H1 (cell line): ENCODE measurements at places on chromosomes 2 and 18.

- peak; percentile 73 for DNase-seq
These were observed 2.4 kb upstream of the EVX2 start for GRCh38 chr2:176085861-176086771.

- DNase-seq: no peak
These were observed 154.9 kb upstream of the ARHGAP28 start for GRCh38 chr18:6574631-6575030.

- no peak for DNase-seq
These were observed 111.6 kb downstream of the SLC4A3 start for GRCh38 chr2:219739066-219739465.

DNA sequence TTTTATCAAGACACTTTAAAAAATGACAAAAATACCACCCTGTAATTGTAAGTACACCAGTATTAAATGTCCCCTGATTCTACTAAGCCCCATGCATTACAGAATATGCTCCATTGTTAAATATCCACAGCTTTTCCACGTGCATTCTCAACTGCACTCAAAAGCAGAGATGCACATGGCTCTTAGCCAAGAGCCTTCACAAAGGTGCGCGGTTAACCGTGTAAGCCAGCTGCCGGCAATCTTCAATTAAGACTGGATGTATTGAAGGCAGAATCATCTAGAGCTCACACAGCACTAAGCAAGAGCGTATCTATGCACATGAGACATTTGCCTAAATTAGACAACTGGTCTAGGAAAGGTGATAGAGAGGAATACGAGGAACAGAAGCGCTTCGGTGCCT, 278.3 kb downstream of the NAPG start:
- DNase-seq: no peak

- no peak for DNase-seq
These were observed 26.1 kb downstream of the CDC42EP3 start for GRCh38 chr2:37645362-37645761.

DNA sequence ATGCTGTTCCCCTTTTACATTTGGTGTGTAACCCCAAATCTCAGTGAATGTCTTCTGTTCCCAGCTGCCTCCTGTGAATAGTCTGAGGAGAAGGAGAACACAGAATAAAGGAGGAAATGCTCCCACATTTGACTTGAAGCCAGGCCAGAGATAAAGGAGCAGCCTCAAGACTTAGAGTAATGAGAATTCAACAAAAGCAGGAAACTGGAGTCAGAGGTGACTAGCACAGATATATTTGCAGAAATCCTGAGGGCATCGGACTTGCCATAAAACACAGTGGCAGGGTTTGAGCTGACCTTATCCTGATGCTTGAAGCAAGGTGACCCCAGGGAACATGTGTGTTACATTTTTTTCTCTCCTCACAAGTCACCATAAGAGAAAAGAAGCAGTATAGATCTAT, 291.4 kb upstream of the RND3 start:
- DNase-seq: no peak

DNA sequence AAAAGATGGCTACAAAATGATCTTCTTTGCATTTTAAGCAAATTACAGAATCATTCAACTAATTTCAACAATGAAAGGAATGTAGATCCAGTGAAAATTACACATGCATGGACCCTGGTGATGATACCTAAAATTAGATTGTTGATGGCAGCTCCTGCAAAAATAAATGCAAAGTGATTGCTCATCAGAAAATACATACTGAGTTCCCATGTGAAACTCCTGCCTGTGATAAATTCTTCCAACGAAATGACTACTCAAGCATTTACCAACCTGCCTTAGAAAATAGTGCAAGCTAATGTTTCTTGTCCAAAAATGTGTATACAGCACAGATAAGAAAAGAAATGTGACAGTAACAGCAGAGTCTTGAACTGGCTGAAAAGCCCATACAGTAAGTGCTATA, 300.0 kb upstream of the REV1 start:
- no peak for DNase-seq

GRCh38 chr2:62287899-62288880, 92.3 kb downstream of the B3GNT2 start:
- DNase-seq: no peak

GRCh38 chr18:25353080-25353479, 1.1 kb upstream of the ZNF521 start:
- DNase-seq: no peak

DNA sequence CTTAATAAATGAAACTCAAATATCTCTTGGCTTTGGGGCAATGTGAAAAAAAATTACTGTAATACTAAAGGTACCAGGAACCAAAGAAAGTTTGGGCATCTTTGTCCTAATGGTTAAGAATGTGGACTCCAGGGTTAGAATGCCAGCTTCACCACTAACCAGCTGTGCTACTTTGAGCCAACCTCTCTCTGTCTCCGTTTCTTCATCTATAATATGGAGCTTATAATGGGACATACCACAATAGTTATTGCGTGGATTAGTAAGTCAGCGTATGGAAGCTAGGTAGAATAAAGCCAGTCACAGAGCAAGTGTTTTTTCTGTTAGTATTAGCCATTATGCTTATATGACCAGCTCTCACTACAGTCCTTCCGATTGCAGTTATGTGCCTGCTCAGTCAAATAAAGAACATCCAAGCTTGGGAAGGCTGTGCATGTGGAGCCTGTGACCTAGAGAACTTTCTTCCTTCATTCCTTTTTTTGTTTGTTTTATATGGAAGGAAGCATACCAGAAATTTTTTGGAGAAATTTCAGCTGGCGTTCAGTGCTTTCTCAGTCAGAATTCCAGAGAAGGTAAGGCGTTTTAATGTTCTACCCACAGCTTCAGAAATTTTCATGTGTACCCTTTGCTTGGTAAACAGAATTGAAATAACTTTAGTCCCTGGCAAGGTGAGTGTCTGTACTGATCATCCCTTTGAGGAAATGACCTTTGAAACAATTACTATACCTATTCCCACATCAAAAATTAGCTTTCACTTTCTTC, 114.0 kb upstream of the RND3 start:
- no peak for DNase-seq

- DNase-seq: peak; percentile 91
These were observed at the start of gene AGAP1 for GRCh38 chr2:235493775-235494715. AGAP1 (plus strand) TSS chr2:235494043.

DNA sequence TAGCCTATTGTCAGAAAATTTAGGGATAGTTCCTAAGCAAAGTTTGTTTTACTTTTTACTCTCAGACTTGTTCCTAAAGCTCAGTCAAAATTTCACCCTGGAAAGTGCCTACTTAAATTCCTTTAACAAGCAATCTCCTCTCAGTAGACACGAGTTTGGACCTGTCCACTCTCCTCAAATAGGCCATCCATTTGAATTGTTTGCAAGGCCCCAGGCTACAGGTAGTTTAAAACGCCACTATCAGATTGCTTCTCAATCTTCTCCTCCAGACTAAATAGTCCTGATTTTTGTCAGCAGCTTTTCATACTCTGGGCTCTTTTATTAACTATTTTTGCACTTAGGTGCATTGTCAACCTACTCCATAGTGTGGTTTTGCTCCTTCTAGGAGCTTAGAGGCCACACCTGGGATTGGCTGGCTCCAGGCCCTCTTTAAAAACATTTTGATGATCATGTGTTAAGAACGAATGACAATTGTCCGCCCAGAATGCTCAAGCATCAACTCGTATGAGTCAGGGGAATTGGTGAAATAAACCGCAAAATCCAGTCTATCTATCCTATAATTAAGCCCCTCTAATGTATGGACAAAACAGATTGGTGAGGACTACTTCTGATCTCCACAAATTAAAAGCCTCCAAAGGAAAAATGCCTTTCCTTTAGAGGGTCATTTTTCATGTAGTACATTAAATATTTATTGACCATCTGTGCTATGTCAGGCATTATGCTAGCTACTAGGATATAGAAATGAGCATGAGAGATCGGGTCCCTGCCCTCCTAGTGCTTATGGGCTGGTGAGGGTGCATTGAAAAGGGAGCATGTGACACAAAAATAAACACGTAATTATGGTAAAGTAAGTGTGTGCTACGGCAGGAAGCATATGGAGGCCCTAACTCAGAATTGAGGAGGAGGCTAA, 333.8 kb upstream of the TNP1 start:
- no peak for DNase-seq

GRCh38 chr2:9247177-9247576, 40.6 kb downstream of the ASAP2 start:
- no peak for DNase-seq

- DNase-seq: no peak
These were observed 254.3 kb downstream of the LRRTM1 start for GRCh38 chr2:80050246-80050645.

- DNase-seq: no peak
These were observed 1.8 kb upstream of the EVA1A start for GRCh38 chr2:75562513-75562864.

GRCh38 chr2:216316743-216317142, 55.5 kb downstream of the MARCHF4 start:
- DNase-seq: no peak

- DNase-seq: no peak
These were observed 98.0 kb downstream of the MYO5B start for GRCh38 chr18:50096766-50097435.

- no peak for DNase-seq
These were observed 1.7 kb downstream of the IMPA2 start for GRCh38 chr18:11982981-11983380.

DNA sequence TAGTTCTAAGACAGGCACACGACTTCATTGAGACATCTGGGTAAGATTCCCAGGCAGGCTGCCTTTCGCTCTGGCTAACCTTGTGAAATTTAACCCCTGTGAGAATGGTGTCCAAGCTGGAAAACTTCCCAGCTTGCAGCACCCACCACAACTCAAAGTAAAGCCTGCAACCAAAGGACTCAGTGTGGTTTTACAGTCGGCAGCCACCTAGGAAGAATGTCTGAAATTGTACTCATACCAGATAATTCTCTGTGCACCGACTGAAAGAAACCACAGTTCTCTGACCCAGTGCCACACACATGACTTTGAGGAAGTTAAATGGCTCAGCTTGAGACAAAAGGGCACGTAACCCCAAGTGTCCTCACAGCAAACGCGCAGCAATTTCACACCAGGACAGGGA, 125.7 kb downstream of the RBMS1 start:
- no peak for DNase-seq

DNA sequence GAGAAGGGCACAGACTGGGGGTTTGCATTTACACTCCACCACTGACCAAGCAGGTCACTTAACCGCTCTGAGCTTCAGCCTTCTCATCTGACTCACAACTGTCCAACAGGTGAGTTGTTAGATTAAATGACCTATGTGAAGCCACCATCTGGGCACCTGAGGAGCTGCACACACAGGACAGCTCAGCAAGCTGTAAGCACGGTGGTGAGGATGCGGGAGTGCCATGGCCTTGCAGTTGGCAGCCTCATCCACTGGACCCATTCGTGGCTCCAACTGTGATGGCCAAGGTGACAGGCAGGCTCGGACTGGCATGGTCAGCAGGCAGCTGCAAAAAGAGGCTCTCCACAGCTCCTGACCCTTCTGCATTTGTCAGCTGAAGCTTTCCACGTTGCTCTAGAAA, 23.3 kb upstream of the AMMECR1L start:
- no peak for DNase-seq

GRCh38 chr2:37730037-37730818, 58.8 kb upstream of the CDC42EP3 start:
- no peak for DNase-seq

DNA sequence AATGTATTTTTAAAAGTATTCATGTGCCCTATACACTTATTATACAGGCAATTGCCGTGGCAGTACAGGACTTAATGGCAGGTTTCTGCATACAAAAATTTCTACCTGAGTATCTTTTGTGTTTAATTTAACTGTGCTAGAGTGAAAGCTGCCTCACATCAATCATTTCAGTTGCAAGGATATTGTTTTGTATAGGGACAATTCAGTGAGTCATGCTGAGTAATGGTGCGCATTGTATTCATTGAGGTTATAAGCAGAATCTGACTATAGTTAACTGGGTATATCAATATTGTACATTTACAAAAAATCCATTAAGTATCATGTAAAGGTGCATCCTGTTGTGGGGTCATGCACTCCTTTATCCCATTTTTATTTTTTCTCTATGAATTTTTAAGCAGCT, 121.5 kb downstream of the GCA start:
- no peak for DNase-seq

GRCh38 chr2:200373973-200374416, 67.5 kb downstream of the SPATS2L start:
- DNase-seq: no peak

- DNase-seq: no peak
These were observed 529.4 kb downstream of the CCDC85A start for GRCh38 chr2:56713161-56713676.

- peak; percentile 78 for DNase-seq
These were observed 456 bp downstream of the LRP1B start for GRCh38 chr2:142130111-142131009.

- peak; percentile 60 for DNase-seq
These were observed 40.4 kb downstream of the EN1 start for GRCh38 chr2:118806797-118807667.

- no peak for DNase-seq
These were observed 445.7 kb upstream of the SLC14A2 start for GRCh38 chr18:45169610-45170009.

DNA sequence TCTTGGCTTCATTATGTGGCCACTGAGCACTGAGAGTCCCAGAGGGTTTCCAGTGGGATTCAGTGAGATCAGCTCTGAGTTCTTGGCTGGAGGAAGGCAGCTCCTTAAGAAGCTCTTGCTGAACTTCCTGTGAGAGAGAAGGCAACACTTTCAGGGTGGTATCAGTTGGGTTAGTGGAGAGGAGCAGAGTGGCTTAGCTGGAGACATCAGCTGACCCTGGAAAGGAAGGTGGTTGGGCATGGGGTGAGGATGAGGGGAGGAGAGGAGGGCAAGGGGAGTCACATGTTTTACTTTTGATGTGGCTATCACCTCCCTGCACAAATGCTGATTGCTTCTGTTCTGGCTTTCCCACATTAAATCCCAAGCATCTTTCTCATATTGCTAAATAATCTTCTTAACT, 95.1 kb downstream of the ACOXL start:
- DNase-seq: no peak

GRCh38 chr2:145411493-145411892, 891.6 kb upstream of the ZEB2 start:
- DNase-seq: no peak

DNA sequence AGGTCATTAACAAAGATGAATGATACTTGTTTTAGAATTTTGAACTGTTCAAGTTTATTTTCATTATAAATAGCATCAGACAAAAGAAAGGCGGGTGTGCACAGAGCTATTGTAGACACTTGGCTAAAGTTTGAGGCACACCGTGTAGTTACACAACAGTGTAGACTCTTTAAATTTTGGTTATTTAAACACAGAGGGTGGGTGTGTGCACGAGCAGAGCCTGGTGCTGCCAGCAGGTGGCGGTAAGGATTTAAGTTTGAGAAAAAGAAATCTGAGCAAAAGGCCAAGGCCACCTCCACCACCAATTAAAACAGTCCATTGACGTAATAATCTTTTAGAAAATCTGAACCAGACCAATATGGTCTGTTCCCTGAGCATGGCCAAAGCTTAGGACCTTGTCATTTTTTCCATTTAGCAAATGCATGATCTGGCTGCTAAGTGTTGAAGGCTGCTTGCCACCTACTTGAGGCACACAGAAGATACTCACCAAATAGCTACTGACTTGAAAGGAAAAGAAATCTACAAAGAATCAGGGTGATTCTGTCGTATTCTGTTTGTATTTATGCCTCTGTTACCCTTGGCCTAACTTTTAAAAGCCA, 14.3 kb downstream of the COPS7B start:
- DNase-seq: no peak

- DNase-seq: no peak
These were observed at the start of gene GPR35 for GRCh38 chr2:240624950-240625621. GPR35 (plus strand) TSS chr2:240625480; CDS start chr2:240629953, 4,473 bp downstream.
